ENCODE measurements at places on chromosomes 3 and 15.

GRCh38 chr15:48945386-48945785, 18.3 kb downstream of the SHC4 start:
- no peak for DNase-seq

- no peak for DNase-seq
These were observed 172.4 kb upstream of the CGNL1 start for GRCh38 chr15:57203906-57204305.

- no peak for DNase-seq
These were observed 817 bp downstream of the USP3 start for GRCh38 chr15:63504979-63505841.

- DNase-seq: no peak
These were observed 2.5 kb downstream of the EIF4E3 start for GRCh38 chr3:71722693-71723092.

- no peak for DNase-seq
These were observed 166.8 kb upstream of the MLF1 start for GRCh38 chr3:158404131-158404718.

DNA sequence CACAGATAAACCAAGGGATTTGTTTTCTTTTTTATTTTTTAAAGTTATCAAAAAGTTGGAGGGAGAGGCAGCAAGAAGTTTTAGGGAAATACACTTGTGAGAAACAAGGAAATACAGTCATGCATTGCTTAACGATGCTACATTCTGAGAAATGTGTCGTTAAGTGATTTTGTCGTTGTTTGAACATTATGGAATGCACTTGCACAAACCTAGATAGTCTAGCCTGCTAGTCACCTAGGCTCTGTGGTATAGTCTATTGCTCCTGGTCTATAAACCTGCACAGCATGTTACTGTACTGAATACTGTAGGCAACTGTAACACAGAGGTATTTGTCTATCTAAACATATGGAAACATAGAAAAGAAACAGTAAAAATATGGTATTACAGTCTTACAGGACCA, 2.0 kb upstream of the NFKBIZ start:
- DNase-seq: no peak

- no peak for DNase-seq
These were observed 18.2 kb upstream of the JMJD7 start for GRCh38 chr15:41809526-41810220.

DNA sequence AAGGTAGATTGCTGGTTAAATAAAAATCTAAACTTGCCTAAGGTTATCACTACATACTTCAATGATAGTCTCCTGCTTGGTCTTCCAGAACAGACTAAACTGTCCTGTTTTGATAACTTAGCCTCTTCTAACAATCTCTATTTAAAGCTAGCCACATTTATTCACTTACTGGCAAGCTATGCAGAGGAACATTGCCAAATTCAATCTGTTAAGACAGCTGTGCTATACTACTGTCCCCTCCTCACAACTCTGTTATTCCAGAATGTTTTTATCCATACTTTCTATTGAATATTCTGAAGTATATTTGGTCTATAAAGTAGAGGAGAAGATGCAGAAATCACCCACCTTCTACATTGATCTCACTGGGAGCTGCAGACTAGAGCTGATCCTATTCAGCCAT, 594.0 kb upstream of the CCDC54 start:
- no peak for DNase-seq

DNA sequence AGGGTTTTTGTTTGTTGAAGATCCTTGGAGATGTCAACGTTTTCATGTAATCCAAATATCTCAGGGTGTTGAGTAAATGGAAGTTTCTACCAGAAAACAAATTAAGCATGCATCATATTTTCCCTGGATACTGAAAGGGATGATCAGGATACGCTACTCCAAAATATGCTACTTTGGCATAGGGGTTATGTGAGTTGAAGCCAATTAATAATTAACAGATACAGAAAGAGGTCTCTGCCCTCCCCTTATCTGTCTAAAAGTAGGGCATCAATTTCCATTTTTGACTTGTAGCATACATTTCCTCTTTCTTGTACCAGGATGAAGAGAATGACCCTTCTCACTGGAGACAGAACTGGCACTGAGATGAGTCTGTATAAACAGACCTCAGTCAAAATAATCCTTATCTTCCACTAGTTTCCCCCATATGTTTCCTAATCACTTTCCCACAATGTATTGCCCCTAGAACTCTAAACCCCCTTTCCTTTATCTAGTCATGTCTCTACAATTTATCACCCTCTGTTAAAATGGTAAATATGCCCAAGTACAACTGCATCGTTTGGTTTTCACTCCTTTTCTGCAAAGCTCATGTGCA, 17.4 kb upstream of the ASB14 start:
- DNase-seq: no peak

DNA sequence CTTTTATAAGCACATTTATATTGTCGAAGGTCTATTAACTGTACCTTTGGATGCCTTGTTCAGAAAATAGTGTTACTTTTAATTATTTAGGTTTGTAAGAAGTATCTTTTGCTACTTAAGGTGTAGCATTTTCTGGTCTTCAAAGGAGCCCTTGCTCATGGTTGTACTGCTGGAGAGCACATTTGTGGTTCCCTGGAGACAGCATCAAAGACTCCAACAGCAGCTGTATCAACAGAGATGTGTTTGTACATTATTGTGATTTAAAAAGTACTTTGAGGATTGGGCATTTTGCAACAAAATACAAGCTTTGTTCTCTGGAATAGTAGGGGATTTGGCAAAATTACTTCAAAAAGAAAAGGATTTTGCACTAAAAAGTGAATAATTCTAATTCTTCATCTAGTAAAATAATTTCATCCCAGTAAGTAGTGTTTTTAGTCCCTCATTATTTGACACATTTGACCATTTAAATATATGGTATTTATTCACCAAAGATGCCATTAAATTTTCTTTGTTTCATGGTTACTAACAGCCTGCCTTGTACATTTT, 16.5 kb downstream of the TBC1D23 start:
- DNase-seq: no peak

DNA sequence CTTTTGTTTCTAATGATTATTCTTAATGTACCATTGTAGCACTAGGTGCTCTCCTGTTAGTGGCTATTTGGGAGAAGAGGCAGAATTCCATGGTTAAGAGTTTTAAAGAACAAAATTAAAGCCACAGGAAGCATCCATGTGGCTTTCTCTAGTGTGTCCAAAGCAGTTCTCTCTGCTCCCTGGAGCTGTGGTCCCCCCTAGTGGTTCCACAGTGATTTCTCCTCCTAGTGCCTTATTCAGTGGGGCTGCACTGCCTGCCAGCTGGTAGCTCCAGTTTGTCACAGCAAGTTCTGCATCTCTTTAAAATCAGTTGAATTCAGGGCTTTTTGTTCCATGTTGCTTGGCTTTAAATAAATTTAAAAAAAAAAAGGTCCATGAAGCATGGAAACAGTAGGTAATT, 39.6 kb upstream of the FAM98B start:
- DNase-seq: no peak

DNA sequence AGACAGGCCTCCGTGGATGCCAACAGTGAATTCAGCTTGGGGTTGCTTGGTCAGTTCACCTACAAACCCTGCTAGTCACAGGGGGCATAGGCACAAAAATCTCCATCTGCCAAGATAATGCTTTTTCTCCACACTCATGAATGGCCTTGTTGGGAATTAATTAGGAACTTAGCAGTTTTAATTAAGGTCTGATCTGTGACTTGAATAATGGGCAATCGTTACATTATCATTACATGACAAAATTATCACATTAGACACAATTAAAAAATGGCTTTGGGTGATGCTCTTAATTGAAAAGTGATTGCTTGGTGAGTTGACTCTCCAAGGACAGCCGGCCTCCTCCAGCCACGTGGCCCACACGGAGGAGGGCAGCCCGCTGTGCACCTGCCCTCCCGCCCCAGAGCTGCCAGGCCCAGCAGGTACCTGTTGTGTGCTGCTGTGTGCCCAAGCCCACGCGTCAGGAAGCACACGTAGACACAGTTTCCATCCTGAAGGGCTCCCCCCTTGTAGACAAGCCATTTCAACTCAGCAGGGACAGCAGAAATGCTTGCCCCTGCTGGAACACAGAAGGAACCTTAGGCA, 274.2 kb downstream of the OCA2 start:
- no peak for DNase-seq

- DNase-seq: no peak
These were observed 241.1 kb upstream of the ICE2 start for GRCh38 chr15:60720086-60720485.

DNA sequence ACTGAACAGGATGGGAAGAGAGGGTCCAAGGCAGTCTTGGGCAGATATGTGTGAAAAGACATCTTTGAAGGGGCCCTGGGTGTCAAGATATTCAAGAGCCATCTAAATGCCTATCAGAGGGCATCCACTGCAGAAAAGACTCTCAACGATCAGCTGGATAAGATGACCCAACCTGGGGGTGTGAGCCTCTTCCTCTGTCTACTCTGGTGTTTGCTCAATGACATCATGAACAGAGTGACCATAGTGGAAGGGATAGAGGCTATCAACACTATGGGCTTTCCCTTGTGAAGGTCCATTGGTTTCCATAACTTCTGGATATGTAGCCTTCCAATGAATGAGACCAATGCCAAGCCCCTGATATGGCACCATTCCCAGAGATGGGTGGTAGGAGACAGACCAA, 42.1 kb downstream of the FAH start:
- DNase-seq: no peak

GRCh38 chr3:16427103-16427965, 86.2 kb downstream of the RFTN1 start:
- DNase-seq: no peak

GRCh38 chr3:27591312-27592210, 107.4 kb upstream of the SLC4A7 start:
- no peak for DNase-seq

DNA sequence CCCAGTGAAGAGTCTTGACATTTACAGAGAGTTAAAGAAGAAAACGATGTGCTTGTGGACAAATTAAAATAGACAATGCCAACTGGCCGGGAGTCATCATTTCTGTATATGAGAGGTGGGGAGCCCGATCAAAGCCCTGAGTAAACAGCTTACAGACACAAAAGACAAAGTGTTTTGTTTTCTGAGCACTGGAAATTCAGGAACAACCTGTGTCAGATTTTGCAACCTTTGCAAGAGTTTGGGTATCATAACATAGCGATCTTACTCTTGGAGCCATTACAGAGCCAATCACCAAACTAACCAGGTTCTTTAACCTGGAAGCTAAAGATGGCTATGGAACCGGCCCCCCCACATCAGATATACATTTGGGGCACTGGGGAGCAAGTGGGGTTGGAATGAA, 101.9 kb upstream of the LRIG1 start:
- no peak for DNase-seq

DNA sequence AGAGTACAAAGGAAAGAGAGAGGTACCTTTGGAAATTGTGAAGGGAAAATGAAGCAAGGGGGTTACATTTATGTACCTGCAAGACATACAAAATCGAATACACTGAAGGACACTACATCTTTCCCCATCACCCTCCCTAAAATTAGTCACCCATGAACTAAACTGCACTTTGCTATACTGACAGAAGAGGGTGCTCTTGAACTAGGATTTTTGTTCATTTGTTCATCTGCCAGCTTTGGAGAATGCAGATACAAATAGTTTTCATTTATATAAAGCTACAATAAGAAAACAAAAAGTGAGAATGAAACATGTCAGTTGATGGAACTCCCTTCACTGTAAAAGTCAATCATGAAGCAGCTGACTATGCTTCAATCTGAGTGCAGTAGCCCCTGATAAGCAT, 55.7 kb downstream of the PCCB start:
- DNase-seq: no peak

DNA sequence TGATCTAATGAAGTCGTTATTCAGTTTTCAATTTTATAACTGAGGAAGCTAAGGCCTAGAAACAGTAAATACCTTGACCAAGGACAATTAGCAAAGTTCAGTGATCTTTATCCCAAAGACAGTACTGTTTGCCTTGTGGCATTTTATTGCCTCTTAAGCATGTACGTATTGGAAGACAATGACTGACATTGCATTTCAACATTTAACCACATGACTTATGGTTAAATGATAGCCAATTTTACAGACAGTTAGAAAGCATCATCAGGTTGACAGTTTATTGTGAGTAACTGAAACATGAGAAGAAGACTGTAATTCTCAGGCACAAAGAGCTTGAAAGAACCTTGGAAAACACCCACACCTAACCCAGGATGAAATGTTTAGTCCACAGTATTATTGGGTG, 390.8 kb upstream of the ZNF385D start:
- no peak for DNase-seq

GRCh38 chr15:31046759-31047359, 54.7 kb downstream of the TRPM1 start:
- DNase-seq: no peak

DNA sequence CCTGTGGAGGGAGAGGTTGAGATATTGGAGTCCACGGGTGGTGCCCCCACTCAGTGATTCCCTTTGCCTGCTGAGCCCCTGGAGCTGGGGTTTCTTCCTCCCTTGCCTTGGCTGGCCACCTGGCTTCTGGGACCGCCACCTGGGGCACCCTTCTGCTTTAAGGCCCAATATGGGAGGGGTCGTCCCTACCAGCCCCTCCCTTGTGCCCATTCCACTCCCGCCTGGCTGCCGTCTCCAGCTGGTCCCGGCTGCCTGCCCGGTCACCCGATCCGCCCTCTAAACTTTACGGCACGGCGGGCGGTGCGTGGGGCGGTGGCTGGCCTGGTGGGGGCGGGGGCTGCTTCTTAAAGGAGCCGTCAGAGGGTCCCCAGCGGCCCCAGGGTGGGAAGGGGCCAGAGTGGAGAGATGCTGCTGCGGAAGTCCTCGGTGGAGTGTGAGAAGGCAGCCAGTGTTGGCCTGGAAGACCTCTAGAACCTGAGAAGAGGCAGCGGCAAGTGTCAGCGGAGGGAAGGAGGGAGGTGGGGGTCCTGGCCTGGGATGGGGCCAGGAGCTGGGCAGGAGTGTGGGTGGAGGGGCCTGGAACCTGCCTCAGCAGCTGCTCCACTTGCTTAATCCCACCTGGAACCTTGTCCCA, 1.6 kb upstream of the SEMA3B start:
- DNase-seq: no peak

DNA sequence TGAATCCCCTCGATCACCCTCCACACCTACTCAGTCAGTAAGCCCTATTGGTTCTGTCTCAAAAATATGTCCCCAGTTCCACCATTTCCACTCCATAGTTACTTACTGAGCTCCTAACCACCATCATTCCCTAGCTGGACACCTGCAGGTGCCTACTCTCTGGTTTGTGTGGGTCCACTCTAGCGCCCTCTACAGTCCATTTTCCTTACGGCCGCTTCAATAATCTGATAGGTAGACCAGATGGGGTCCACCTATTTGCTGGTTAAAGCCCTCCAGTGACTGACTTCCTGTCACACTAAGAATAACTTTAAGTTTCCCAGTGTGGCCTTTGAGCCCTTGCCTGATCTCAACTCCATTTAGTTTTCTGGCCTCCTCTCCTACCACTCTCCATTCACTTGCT, 5.0 kb downstream of the GXYLT2 start:
- DNase-seq: no peak

- DNase-seq: no peak
These were observed 106.5 kb downstream of the THRB start for GRCh38 chr3:24388159-24388558.

GRCh38 chr3:37347941-37348340, 173.6 kb upstream of the LRRFIP2 start:
- DNase-seq: no peak

- DNase-seq: no peak
These were observed 68.9 kb upstream of the PPP2R3A start for GRCh38 chr3:135896613-135897012.
